ENCODE measurements at places on chromosomes 7 and 10.

- DNase-seq = no peak
These were observed 47.1 kb downstream of the NRCAM start for GRCh38 chr7:108409146-108409545.

DNA sequence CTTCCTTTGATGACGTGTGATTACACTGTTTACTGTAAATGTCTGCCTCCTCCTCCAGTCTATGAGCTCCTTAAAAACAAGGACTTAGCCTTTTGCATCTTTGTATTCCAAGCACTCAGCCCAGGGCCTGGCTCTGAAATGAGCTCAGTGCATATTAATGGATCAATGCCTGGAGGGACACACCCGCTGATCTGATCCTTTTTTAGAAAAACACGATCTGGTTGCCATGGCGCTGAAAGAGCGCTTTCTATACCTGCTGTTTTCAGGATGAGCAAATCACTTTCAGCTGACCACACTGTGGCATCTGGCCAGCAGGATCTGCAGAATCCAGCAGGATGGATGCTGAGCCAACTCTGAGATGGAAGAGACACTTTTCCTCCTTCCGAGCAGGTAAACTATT is 37.8 kb upstream of the GARS1 start:
- DNase-seq = peak; percentile 47

- no peak for DNase-seq
These were observed 230.7 kb downstream of the VTI1A start for GRCh38 chr10:112677689-112678088.

GRCh38 chr7:50379082-50379481 is 71.1 kb downstream of the FIGNL1 start:
- DNase-seq = no peak

DNA sequence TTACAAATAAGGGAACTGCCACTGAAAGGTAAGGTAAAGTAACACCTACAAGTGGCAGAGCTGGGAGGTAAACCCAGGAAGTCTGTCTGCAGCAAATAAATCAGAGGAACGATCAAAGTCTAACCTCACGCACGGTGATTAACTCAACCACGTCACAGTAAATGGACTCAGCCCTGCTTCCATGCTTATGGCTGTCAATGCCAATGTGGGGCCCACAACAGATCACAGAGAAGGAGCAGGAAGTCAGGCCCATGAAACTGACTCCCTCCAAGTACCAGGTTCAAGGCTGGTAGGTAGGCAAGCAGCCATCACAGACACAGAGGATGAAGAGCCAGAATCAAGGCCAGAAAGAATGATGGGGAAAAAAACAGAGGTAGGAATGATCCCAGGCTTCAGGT is 38.0 kb upstream of the ACSL5 start:
- DNase-seq = no peak

GRCh38 chr7:107879400-107880035 is 11.5 kb upstream of the DLD start:
- peak; percentile 43 for DNase-seq

GRCh38 chr10:112605063-112605462 is 158.0 kb downstream of the VTI1A start:
- no peak for DNase-seq

DNA sequence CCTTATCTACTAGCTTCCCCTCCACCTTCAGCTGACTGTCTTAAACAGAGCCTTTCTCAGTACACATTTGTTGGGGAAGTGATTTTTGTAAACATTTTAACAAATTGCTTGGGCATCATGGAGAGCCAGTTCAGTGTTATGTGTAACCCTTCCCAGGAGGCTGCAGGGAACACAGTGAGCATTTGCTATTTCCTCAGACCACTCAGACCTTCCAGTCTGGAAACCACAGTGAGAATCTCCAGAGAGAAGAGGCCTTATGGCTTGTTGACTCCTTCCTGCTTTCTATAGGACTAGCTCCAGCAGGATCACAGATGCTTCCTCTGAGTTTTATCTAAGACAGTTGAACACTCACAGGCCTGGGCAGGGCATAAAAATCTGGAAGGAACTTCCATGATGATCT is 409.8 kb upstream of the NPVF start:
- no peak for DNase-seq

DNA sequence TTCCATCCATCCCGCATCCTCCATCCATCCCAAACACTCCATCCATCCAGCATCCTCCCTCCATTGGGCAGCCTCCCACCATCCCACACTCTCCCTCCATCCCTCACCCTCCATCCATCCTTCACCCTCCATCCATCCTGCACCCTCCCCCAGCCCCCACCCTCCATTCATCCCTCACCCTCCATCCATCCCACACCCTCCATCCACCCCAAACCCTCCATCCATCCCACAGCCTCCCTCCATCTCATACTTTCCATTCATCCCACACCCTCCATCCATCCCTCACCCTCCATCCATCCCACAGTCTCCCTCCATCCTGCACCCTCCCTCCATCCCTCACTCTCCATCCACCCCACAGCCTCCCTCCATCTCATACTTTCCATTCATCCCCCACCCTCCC is 60.4 kb downstream of the FOXI2 start:
- DNase-seq = no peak

GRCh38 chr10:4073912-4074311 is 288.9 kb upstream of the KLF6 start:
- no peak for DNase-seq

- no peak for DNase-seq
These were observed 159.9 kb upstream of the CDCA7L start for GRCh38 chr7:22105550-22105949.

- no peak for DNase-seq
These were observed 36.0 kb downstream of the ANK3 start for GRCh38 chr10:60353519-60354258.

- no peak for DNase-seq
These were observed 44.3 kb downstream of the NOD1 start for GRCh38 chr7:30434140-30434799.

DNA sequence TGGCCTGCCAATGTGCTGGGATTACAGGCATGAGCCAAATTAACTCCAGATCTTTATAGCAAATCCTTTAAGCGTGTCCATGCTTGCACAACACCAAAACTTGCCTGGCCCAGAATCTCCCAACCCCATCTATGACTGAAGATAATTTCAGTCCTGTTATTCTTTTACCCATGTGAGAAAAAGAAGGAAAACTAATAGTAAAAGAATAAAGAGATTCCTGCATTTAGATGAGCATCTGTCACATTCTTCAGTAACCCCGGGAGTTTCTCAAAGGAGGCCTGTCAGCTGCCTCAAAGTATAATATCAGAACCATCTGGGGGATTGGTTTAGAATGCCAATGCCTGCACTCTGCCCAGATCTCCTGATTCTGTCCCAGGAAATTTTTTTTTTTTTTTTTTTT is 158.1 kb upstream of the KMT2E start:
- peak; percentile 1 for DNase-seq

DNA sequence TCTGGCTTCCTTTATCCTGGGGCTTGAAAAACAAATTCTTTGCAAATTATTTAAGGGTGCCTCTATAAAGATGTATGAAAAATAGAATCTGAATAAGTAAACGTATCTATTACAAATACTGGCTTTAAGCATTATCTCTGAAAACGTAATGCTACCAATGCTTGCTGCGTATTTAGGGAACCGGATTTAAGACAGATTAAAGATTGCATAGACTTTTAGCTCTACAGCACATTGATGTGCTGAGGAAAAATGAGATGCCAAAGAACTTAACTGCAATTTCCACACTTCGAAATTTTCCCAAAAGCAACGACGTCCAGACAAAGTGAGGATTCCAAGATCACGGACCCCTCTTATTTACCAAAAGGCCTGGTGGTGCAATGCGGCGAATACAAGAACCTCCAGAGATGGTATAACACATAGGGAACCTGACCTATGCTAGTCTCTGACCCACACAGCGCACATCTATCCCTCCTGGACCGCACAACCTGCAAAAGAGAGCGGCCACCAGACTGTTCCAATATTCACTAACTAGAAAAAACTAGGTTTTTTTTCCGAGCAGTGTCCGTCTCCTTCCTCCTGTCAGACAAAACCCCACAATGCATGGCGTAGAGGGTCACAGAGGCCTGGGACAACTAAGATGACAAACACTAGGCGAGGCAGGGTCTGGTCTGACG is 34.3 kb upstream of the PHF14 start:
- no peak for DNase-seq

DNA sequence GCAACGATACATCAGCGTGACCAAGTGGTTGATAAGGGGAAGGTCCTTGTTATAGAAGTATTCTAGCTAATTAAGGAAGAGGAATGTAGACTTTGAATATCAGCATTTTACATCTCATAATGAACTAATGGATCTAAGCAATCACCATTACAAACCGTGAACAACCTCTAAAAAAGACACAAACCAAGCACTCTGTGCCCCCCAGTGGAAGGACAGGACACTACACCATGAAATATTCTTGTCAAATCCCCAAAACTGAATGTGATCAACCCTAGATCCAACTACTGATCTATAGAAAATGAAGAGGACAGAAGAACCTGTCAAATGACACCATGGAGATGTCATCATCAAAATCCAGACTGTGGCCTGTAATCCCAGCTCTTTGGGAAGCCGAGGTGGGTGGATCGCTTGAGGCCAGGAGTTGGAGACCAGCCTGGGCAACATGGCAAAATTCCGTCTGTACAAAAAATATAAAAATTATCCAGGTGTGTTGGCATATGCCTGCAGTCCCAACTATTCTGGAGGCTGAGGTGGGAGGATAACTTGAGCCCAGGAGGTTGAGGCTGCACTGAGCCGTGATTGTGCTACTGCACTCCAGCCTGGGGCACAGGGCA is 111.3 kb upstream of the CARD11 start:
- no peak for DNase-seq

- DNase-seq = no peak
These were observed 34.9 kb upstream of the LEP start for GRCh38 chr7:128206017-128206746.

GRCh38 chr7:88057655-88058054 is 123.6 kb downstream of the ADAM22 start:
- DNase-seq = no peak

DNA sequence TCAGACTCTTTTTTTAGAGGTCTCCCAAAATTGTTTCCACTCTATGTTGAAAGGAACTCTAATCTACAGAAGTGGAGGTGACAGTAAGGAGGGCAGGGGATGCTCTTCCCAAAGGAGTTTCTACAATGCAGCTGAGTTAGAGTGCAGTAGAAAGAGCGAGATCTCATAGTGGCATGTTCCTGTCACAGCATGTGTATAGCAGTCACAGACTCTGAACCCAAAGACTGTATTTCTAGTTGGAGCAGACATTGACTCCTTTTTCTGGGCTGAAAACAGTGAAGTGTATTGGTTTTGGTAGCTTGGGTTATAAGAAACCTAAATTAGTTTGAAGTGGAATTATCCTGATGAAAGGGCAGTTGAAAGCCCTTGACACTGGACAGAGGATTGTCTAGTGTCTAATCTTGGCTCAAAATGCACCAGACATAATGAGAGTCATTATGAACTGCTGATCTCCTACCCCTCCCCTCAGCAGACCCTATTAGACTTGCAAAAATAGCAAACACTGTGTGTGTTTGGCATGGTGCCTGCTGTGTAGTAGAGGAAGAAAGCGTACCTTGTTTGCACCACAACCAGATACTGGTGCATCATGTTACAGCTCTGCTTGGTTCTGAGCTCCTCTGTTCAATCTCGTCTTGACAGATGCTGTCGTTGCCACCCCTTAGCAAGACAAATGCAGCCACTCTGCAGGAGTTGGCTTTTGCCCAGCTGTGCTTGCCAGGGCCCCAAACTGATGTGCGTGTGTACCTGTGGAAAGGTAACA is 336.0 kb downstream of the AUTS2 start:
- DNase-seq = peak; percentile 46

DNA sequence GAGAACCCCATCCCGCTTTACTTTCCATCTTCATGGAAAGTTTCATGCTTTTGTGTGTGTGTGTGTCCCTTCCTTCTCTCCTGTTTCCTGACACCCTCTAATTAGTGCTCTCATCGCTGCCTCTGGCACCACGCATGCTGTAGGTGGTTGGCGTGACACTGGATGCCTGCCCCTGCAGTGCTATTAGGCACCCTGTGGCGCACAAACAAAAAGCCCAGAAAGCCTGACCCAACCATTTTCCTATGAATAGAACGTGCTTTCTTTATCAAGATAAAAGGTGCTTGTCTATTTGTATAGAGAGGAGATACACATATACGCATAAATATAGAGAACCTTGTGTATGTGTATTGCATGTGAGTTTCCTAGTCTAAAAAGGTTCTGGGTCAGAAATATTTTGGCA is 120.8 kb upstream of the CDCA7L start:
- DNase-seq = no peak

- peak; percentile 88 for DNase-seq
These were observed 1028.5 kb upstream of the PHF14 start for GRCh38 chr7:9945131-9945530.

GRCh38 chr7:460374-461116 is 59.1 kb downstream of the PDGFA start:
- no peak for DNase-seq

DNA sequence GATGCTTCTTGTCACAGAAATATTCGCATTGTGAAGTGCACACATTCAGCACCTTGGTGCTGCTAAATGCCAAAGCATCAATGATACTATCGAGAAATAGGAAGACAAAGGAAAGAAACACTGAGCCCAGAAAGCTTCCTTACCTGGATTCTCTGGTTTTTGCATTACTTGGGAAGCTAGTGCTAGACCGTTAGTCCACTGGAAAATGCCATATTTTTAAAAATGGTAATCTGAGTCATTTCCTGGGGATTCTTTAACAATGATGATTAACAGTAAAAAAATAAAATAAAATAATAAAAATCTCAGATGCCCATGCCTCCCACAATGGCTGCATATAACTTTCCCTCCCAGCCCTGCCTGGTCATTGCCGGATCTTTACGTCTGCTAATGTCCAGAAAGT is 420.1 kb upstream of the MGMT start:
- DNase-seq = no peak

- no peak for DNase-seq
These were observed 1106.2 kb upstream of the LRRN3 start for GRCh38 chr7:109984729-109985128.

GRCh38 chr7:5699467-5700384 is 81.7 kb downstream of the RNF216 start:
- DNase-seq = no peak

GRCh38 chr10:103278862-103279298 is 1.9 kb downstream of the INA start:
- no peak for DNase-seq

DNA sequence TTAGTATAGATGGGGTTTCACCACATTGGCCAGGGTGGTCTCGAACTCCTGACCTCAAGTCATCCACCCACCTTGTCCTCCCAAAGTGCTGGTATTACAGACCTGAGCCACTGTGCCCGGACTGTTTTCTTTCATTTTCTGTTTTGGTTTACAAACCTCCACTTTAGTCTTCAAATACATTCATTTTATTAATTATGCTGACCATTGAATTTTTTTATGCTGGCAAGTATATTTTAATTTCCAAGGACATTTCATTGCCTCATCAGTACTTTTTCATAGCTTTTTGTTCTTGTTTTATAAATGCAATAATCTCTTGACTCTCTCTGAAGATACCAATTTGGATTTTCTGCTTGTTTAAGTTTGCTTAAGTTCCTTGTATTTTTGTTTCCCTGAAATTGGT is 170.5 kb downstream of the CACNB2 start:
- DNase-seq = no peak

GRCh38 chr7:74356589-74357315 is 67.5 kb downstream of the CLIP2 start:
- DNase-seq = no peak

GRCh38 chr10:43971981-43972380 is 323.3 kb upstream of the ZNF32 start:
- no peak for DNase-seq

Data from NCI-H446 treated with DMSO at 0.1 percent for 48 hours (cell line).